ENCODE measurements at places on chromosomes 5 and 9.
A peak's percentile ranks its signal among the peaks of the same experiment; 100 is the strongest.

GRCh38 chr5:123856766-123857165 lies 344.8 kb downstream of the CSNK1G3 start:
- DNase-seq: no peak

DNA sequence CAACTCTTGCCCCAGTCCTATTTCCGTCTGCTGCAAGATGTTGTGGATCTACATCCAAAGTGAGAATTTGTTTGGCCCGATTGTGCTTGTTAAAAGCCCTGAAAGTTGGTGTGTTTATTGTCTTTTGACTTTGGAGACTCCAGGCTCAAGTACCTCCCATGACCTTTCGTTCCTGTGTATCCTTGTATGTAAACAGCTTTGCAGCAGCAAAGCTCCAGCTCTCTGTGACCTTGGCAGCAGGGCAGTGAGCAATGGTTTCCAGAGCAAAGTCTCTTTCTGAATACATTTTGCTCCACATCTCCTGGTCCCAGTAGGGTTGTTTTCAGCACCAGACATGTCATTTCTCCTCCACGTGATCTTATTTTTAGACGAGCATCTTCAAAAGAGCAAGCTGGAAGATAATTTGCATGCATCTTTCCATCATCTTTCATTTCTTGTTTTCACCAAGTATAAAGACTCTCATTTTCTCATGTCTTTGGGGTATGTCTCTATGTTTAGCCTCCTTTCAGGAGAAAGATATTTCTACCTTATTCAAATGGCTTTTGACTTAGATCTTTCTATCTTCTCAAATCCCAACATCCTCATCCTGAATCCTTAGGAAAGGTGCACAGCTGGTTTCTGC lies 68.1 kb upstream of the ERCC6L2 start:
- no peak for DNase-seq

DNA sequence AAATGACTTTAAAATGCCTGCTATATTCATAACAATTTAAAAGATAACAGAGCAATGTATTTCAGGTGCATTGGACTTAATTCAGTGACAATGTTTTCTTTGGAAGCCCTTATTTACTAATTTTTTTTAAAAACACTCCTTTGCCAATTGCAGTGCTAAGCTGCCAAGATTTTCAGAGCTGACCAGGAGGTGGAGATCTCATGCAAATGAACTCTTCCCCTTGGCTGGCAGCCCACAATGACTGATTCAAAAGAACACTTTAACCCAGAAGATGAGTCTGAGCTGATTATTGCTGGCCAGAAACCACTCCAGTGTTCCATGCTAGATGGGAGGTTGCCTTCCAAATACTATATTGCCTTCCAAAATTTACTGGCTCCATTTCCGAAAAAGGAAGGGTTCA lies 128.3 kb upstream of the CCNH start:
- DNase-seq: no peak

DNA sequence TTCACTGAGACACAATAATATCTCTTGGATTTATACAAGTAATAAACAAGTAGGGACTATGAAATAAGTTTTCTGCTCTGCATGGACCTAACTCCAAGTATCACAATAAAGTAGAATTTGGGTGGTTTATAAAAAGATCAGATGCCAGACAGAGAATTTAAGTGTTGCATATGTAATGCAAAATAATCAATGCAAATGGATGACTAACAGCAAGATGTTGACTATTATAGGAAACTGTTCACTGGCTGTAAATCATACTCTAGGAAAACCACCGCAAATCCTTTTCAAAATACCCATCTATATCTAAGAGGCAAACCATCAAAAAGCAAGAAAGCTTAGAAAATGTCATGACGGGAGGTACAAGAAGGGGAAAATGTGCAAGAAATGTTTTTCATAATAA lies 539.8 kb upstream of the FAM174A start:
- DNase-seq: no peak

DNA sequence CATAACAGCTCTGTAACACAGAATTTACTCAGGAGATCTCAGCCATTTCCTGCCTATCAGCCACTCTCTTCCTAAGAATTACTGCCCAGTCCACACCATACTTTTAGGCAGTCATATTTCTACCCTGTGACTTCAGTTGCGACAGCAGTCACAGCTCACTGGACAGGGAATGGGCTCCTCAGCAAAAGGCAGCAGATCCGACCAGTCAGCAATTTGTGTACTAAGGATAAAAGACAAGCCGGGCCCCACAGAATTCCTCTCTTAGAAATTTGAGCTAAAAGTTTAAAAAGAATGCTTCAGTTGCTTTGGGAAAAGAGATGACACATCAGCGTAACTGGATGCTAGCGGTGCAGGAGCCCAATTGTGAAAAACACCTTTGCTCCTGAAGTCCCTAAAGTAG lies 172.1 kb downstream of the ENC1 start:
- no peak for DNase-seq

- no peak for DNase-seq
Measured at GRCh38 chr5:110258460-110259216, 467.8 kb downstream of the TMEM232 start.

DNA sequence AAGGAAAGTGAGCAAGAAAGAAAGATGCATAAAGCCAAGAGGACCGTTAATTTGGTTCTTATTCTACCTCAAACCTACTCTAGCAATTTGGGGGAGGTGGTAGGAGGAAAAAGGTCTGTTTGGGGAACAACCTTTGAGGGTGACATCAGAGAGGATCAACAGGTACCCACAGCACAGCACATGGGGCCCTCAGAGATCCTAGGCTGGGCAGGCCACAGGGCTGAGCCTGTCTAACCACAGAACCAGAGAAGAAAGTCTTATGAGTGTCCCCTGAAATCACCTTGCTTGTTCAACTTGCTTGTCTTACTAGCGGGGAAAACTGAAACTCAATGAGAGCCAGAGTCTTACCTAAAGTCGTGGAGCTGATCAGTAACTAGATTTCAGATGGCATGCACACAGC lies 385.2 kb downstream of the SPOCK1 start:
- DNase-seq: no peak

GRCh38 chr5:115379622-115380344 lies 83.3 kb upstream of the CCDC112 start:
- DNase-seq: no peak

GRCh38 chr5:177100714-177101121 lies 14.0 kb downstream of the FGFR4 start:
- DNase-seq: no peak

DNA sequence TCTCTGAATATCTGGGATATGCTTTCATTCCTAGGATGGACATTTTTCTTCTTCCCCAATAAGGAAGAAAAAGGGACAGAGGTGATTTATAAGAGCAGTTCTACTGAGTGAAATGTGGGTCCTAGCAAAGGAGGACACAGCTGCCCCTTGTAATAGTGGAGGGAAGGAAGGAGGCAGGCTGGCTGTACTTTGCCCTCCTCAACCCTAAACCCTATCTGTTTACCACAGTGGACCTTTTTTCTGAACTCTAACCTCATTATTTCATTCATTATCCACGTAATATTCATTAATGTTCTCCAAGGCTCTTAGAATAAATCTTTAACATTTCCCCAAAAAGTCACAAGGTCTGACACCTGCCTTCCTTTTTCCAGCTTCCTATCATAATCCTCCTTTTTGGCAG lies 37.8 kb downstream of the GHR start:
- no peak for DNase-seq

DNA sequence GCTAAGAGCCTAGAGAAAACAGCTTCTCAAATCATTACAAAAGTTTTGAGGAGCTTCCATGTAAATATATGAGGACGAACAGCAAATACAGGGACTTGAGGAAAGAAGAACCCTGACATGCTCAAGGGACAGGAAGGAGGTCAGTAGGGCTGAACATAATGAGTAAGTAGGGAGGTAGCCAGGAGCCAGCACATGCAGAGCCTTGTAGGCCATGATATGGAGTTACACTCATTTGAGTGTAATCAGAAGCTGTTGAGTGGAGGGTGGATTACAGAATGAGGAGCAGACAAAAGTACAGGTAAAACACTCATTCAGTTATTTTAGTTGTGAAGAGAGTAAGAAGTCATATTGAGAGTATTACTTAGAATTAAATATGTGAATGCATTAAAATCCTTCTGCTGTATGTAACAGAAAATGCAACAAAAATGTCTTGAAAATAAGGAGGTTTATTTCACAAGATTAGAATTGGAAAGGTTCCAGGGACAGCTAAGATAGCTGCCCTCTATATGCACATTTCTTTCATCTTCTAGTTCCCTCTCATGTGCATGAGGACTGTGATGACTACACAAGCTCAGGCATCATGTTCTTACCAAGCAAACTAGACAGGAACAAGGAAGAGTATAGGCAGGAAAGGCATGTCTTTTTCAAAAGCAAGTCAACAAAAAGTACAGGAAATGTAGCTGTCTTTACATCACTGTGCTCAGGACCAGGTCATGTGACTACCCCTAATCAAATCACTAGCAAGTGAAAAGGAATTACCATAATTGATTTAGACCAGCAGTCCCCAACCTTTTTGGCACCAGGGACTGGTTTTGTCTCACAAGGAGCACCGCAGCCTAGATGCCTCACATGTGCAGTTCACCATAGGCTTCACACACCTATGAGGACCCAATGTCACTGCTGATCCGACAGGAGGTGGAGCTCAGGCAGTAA lies 87.2 kb downstream of the TMEM232 start:
- no peak for DNase-seq

DNA sequence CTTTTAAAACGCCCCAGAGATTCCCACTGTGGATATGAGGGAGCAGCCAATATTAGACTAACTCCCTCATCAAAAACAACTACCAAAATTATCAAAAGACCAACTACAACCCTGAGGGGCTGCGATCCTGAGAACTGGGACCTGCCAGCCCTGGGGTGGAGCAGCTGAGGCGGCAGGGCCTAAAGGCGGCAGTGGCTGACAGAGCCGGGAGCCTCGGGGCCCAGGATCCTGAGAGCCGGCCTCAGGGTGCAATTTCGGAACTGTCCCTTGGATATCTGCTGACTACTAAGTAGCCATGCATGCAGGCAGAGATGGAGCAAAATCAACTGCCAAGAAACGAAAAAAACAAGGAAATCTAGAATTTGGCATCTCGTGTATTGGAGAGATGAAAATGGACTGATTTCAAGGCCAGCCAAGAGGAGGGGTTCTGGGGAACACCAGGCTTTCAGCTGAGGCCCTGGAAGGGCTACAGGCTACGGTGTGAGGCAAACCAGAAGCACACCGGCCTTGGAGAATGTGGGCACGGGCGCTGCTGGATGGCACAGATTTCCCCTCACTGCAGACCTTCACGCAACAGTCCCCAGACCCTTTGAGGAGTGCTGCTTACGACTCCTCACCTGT lies 63.6 kb upstream of the UBAC1 start:
- DNase-seq: no peak

- DNase-seq: peak; percentile 76
Measured at GRCh38 chr5:132293066-132293991, 865 bp upstream of the SLC22A4 start.

DNA sequence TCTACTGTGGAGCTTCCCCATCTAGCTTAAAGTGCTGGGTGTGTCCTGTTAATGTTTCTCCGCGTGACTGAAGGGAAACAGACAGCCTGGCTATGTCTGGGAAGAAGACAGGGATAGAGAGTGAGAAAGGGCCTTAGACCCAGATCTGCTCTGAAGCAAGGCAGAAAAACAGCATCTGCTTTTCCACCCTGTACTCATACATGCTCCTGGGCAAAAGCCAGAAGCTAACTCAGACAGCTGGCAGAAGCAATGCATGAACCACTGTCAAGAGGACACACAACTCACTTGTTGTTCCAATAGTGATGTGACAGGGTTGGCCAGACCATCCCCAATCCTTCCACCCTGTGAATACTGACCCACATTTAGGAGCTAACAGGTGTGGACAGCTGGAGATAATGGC lies 63.3 kb downstream of the DPYSL3 start:
- DNase-seq: no peak

DNA sequence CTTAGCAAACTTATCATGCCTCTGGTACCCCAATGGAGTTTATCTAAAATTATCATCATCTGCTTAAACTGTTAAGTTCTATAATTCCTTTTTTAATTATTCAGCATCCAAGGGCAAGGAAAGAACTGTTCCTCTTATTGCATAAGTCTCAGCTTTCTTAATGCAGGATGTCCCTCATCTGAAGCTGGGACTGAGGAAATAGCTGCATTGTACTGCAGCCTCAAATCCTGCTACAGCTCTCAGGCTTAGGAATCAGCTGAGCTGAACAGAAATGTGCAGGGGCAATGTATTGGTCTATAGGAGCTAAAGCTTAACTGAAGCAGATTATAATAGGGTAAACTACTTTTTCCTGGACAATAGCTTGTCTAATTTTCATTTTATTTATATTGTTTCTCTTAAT lies 48.0 kb downstream of the HAPLN1 start:
- no peak for DNase-seq

- DNase-seq: no peak
Measured at GRCh38 chr5:93606382-93606752, 23.3 kb downstream of the NR2F1 start.

All from activated CD4-positive, alpha-beta T cell treated with anti-CD3 and anti-CD28 coated beads for 4 hours (primary cell).